ENCODE measurements at places on chromosomes 12 and 14.
A peak's percentile ranks its signal among the peaks of the same experiment; 100 is the strongest.

GRCh38 chr14:103663506-103663905 lies 34.5 kb downstream of the KLC1 start:
- DNase-seq = no peak

GRCh38 chr12:119385659-119386058 lies 51.1 kb downstream of the CCDC60 start:
- DNase-seq = no peak

- DNase-seq = no peak
Observed at GRCh38 chr12:25800101-25800500, 158.4 kb upstream of the RASSF8 start.

- no peak for DNase-seq
Observed at GRCh38 chr12:71032933-71033332, 112.4 kb upstream of the PTPRR start.

GRCh38 chr12:52662093-52662917 lies 10.3 kb upstream of the KRT2 start:
- DNase-seq = peak; percentile 100

- no peak for DNase-seq
Observed at GRCh38 chr12:104551313-104551931, 94.7 kb downstream of the CHST11 start.

DNA sequence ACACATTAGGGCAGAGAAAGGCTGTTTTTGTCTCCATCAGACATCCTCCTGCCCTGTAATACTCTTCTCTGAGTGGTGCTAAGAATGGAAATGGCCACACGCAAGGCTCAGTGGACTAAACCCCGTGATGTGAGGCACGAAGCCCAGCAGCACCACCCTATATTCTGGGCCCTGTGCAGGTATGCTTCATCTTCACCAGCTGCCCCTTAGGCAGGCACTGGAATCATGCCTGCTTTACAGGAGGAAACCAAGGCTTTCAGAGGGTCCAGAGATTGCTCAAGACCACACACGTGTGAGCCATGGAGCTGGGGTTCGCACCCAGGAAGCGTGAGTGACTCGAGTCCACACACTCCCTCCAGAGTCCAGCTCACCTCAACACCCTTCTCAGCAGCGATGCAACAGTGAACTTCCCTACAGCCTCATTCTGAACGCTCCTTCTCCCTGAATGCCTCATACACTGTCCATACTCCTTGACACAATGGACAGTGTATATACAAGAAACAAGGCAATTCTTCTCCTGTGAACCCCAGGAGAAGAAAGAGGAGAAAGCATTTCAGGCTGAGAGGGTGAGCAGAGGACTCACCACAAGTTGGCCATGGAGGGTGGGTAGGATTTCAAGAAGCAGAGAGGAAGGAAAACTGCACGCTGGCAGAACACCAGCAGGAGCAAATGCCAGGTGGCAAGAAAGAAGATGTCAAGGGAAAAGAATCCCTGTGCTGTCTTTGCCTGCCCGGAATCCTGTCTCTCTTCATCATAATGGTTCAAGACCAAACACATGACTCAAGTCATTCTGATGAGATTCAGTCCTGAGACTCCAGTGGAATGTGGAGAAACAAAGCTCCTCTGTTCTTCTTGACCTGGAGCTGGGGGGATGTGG lies 39.1 kb downstream of the NT5DC3 start:
- no peak for DNase-seq

GRCh38 chr14:96274122-96274521 lies 18.1 kb downstream of the BDKRB1 start:
- DNase-seq = no peak

DNA sequence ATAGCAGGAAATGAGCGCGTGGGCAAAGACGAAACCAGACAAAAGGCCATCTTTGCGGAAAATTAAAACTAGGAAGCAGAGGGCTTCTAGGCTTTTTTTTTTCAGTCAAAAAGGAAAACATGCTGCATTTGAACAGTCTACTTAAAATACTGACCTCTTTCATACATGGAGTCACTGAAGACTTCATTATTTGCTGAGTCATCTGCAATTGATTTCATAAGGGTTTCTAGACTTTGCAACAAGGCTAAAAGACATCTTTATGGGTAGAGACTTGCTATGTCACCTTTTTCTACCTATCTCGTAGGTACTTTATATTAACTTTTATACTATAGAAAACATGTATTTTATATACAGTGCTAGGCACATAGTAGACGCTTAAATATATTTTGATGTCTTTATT lies 238.4 kb downstream of the TMEM132D start:
- no peak for DNase-seq

DNA sequence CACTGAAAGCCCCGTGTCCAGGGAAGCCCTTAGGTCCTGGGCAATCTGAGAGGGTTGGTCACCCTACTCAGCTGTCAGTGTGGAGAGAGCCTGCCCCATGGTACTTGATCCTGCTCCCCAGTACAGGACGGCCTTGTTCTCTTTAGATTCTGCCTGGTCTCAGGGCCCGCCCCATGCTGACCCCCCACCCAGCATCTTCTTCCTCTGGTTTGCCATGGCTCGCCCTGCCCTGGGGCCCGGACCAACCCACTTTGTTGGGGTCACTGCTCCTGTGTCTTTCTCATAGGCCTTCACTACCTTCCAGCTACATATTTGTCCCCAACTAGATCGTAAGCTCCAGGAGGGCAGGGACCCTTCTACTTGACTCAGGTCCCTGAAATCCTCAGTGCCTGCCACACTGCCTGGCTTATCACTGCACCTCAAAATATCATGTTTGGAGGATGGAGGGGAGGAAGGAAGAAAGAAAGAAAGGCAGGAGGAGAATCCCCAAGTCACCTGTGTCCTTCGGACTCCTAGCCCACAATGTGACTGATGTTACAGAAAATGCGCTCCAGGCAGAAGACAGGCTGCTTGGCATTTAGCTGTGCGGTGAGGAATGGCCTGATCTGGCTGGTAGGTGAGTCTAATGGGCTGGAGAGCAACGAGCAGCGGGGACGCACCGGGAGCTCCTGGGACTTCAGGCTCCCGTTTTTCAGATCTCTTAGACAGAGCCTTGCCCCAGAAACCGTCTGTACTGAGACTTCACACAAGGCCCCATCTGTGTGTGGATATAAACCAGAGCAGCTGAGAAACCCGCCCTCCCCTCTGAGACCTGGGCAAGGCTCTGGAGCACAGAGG lies 66.1 kb downstream of the C14orf132 start:
- no peak for DNase-seq

Data from hematopoietic multipotent progenitor cell treated with erythropoietin and hydrocortisone succinate and interleukin-3 and kit ligand, for 8 days (in vitro differentiated cells).